Stimulated activated CD8-positive, alpha-beta memory T cell treated with anti-CD3 and anti-CD28 coated beads, Interleukin-2, amount 100 ng/mL, for 1 hour (primary cell): ENCODE measurements at places on chromosomes 11 and 22.

- DNase-seq: no peak
Observed at GRCh38 chr11:76296731-76297542, 84.0 kb downstream of the THAP12 start.

GRCh38 chr11:119615003-119615881 is 113.8 kb downstream of the NECTIN1 start:
- no peak for DNase-seq

GRCh38 chr11:64095273-64095817 is 59.6 kb downstream of the FLRT1 start:
- DNase-seq: no peak

- DNase-seq: no peak
Observed at GRCh38 chr11:85845124-85845631, 10.0 kb upstream of the CCDC83 start.

GRCh38 chr11:130068546-130068985 is 1.1 kb upstream of the APLP2 start:
- no peak for DNase-seq

GRCh38 chr11:3837793-3838192 is 3.0 kb downstream of the RHOG start:
- DNase-seq: no peak

- no peak for DNase-seq
Observed at GRCh38 chr11:104538313-104538712, 359.9 kb downstream of the CASP12 start.

DNA sequence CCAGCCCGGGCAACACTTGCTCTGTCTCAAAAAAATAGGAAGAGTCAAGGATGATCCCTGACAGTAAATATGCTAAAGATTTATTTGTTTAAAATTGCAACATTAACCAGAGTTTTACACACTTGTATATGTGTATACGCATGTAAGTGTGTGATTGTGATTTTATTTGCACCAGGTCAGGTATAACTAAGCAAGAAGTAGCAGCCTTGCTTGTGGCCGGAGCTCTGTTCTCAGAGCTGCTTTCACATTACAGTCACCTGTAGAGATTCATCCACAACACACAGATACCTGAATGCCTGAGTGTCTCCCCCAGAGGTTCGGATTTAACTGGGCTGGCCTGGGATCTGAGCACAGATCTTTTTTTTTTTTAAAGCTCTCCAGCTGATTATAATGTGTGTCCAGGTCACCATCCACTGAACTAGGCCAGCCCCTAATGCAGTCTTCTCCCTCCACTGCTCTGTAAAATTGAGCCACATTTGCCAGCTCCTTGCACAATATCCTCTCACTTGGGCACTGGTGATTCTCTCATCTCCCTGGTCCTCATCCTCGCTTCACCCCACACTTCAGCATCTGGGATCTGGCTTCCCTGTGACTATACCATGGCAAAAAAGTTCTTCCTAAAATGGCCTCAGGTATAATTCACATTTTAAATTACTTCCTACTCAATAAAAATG is 48.3 kb downstream of the LIF start:
- DNase-seq: no peak

GRCh38 chr11:34864424-34864823 is 51.8 kb downstream of the APIP start:
- no peak for DNase-seq

- no peak for DNase-seq
Observed at GRCh38 chr11:131350872-131351271, 19.5 kb upstream of the NTM start.

DNA sequence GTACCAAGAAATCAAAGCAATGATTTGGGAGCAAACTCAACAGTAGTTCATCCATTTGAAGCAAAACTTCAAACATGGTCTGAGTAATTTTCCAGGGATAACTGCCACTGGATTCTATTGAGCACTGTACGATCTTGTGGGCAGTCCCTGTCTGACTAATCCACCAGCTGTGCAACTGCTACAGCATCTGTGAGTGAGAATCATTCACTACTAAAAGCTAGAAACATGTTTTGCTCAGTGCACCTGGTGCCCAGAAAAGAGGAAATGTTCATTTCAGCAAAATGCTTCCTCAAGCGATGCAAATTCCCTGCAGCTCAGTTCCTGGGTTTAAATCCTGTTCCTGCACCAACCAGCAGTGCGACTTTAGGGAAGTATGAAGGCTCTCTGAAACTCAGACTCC is 1077.9 kb downstream of the DLG2 start:
- no peak for DNase-seq

- no peak for DNase-seq
Observed at GRCh38 chr11:15189641-15190365, 75.1 kb downstream of the INSC start.
